Activated CD8-positive, alpha-beta T cell treated with anti-CD3 and anti-CD28 coated beads for 36 hours (primary cell): ENCODE measurements at places on chromosomes 2 and 18.

DNA sequence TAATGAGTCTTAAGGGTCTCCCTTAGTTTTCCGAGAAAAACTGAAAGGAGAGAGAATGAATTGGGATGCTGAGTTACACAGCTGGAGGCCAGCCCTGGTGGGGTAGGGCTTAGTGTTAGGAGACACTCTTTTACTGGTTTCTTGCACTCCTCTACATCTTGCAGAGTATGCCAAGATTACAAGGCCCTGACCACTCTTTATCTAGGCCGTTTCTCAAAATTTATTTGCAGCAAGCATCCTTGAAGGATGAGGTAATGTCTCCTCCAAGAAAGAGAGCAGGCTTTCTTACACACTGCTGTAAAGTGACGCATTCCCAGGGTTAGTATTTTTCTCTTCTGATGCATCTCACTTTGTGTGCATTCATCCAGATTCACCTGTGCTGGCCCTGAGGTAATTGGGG, 166.2 kb downstream of the TDRD15 start:
- no peak for DNase-seq

GRCh38 chr18:9827793-9828505, 57.8 kb upstream of the TXNDC2 start:
- DNase-seq: peak; percentile 28

- DNase-seq: no peak
These were observed 36.2 kb downstream of the POU3F3 start for GRCh38 chr2:104889960-104890684.

DNA sequence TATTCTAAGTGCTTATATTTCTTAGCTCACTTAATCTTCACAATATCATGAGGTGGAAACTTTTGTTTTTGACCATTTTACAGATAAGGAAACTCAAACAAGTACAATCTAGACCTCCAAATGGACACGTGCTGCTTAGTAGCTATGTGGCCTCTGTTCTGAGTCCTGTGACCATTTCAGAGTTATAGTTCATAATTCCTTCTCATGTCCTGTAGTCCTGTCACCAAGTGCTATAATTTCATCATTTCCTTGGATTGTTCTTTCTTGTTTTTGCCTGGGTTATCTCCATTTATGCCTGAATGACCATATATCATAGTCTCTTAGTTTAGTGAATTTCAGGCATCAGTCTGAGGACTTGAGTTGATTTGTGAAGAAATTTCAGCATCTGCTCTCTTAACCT, 91.7 kb downstream of the NUP35 start:
- no peak for DNase-seq

GRCh38 chr2:96920801-96921560, 51.1 kb upstream of the SEMA4C start:
- no peak for DNase-seq

GRCh38 chr2:237636578-237636977, 9.2 kb downstream of the LRRFIP1 start:
- no peak for DNase-seq

GRCh38 chr2:179250848-179251504, 13.7 kb downstream of the SESTD1 start:
- no peak for DNase-seq

GRCh38 chr2:11466307-11467128, 557 bp upstream of the E2F6 start:
- no peak for DNase-seq

- DNase-seq: no peak
These were observed 17.3 kb downstream of the SMCHD1 start for GRCh38 chr18:2672872-2673271.

DNA sequence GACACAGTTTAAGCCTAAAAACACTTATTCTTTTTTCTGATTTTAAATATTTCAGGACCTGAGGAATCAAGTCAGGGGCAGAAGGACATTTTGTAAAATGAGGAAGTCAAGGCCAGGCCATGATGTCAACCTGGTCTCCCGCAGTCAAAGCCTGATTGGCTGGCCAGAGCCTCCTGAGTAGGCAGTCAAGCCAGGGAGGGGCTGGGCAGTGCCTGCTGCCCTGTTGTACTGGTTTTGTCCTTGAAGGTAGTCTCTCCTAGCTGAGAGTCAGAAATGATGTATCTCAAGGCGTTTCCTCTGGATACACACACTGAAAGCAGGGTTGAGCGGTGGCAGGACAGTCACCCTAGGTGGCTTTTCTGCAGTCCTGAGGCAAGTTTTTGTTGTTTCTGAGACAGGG, 19.8 kb downstream of the CCT7 start:
- DNase-seq: no peak
